C1 segment of cervical spinal cord (tissue), 14 donors: ENCODE measurements at places on chromosomes 2 and 18.

- DNase-seq: no peak
Measured at GRCh38 chr18:48850822-48851598, 99.8 kb downstream of the SMAD7 start.

- no peak for DNase-seq
Measured at GRCh38 chr2:108267101-108267500, 21.6 kb upstream of the SULT1C2 start.

DNA sequence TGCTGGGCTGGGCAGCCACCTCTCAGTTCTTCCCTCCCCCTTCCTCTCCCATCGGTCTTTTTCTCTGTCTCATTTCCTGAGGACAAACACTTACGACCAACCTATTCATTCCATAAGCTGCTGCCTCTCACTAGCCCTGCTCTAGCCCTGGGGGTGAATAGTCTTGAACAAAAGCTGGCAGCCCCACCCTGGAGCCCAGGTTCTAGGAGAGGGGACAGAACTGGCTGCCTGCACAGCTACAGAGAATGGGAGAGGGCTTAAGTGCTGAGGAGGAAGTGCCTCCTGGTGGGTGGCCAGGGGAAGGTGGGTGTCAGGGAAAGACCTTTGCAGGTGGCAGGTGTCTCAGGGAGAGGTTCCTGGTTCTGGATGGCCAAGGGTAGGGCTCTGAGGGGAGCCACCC is 22.8 kb downstream of the ANO7 start:
- no peak for DNase-seq

- no peak for DNase-seq
Measured at GRCh38 chr18:57980573-57981307, 63.3 kb upstream of the NEDD4L start.

GRCh38 chr18:35132021-35132902 is 91.0 kb downstream of the MAPRE2 start:
- DNase-seq: no peak

GRCh38 chr18:55864281-55864680 is 276.3 kb upstream of the TCF4 start:
- DNase-seq: no peak

GRCh38 chr2:169107645-169108044 is 38.3 kb downstream of the DHRS9 start:
- no peak for DNase-seq

- DNase-seq: peak; percentile 93
Measured at GRCh38 chr2:219218732-219219701, at the start of gene ABCB6. ABCB6 (minus strand) TSS chr2:219218958; CDS start chr2:219218673, 285 bp downstream.

DNA sequence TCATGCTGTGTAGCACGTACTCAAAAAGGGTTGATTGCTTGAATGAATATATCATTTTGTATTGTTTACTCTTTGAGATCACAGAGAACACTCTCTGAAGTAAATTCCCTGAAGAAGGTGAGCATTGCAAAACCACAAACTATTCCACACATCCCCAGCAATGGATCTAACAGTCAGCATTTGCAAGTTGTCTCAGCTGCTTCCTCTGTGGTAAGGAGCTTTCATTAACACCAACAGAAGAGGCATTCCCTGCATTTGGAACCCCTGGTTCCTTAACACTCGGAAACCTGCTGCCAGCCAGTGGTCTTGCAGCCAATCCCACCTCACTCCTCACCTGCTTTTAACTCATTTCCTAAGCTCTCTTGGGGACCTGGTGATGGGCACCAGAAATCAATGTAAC is 108.4 kb downstream of the IRS1 start:
- DNase-seq: no peak

DNA sequence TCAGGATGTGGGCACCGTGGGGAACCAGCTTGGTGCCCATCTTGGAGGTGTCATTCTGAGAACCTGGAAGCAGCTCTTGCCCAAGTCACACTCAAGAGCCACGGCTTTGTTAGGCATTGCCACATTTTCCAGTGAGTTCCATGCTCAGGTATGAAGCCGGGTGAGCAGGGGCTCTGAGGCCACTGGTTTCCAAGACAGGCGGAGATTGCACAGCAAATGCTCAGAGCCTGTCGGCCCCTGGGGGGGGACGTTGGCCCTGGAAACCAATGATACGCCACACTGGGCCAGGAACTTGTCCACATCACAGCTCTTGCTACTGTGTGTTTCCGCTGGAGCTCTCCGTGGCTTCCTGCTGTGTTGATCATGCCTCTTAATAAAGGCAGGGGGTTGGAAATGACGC is 52.5 kb upstream of the SALL3 start:
- DNase-seq: no peak

DNA sequence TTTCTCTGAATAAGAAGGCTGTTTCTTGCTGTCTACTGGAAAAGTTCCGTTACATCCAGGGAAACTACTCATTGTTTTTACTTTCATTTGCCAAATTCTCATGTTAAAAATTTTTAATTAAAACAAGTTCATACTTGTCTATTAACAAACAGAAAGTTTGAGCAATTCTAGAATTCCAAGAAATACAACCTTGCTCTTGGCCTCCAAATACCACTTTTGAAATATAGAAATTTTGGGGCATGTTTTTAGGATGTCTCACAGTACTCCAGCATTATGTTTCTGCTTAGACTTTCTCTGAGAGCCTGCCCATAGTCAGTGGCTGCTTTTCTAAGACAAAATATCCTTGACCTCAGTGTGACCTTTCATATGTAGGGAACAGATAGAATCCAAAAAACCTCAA is 228.7 kb upstream of the RND3 start:
- DNase-seq: no peak

- DNase-seq: no peak
Measured at GRCh38 chr2:36634981-36635597, 37.1 kb upstream of the FEZ2 start.

- no peak for DNase-seq
Measured at GRCh38 chr2:38260469-38260868, 116.6 kb downstream of the ATL2 start.
